ENCODE measurements at places on chromosomes 3 and 15.
A peak's percentile ranks its signal among the peaks of the same experiment; 100 is the strongest.

GRCh38 chr15:91942720-91943394 is 89.3 kb downstream of the SLCO3A1 start:
- peak; percentile 58 for DNase-seq

GRCh38 chr15:83546512-83546888 is 99.4 kb downstream of the SH3GL3 start:
- no peak for DNase-seq

DNA sequence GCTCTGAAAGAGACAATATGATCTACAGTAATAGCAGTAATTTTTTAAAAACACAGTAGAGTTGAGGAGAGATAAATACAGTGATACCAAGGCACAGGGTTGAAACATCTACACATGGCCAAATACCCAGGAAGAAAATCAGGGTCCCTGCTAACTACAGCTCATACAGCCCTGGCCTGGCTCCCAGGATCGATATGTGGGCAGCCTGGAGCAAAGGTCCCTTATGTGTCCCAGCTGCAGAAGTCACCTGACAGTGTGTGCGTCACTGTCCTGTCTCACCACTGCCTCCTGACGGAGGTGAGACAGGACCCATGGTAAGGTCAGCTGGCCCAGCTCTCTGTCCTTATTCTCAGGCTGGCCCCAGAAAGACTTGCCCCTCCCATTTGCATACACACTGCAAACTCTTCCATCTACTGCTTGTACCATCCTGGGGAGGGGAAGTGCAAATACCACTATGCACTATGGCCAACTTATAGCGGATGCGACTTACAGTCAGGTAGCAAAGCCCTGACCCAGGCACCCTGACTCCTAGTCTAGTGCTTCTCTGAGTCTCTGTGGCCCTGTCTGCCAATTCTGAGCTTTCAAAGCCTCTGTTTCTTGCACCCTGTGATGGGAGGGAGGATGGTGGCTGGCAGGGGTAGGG is 22.0 kb upstream of the BCL2L10 start:
- DNase-seq = no peak

DNA sequence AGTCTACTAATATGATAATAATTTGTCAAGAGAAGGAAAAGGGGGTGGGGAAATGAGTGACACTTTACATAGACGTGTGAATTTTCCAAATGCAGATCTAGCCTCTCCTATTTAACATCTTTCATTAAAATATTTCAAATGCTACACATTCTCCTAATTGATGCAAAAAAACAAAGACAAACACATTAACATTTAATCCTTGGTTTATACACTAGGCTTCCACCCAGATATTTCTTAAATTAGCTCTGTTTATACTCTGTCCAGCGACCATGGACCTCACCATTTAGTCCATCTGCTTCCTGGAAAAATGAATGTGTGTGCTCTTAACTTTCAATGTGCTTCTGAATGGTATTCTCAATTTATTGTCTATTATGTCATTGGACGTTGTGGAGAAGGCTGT is 409.9 kb downstream of the LSAMP start:
- no peak for DNase-seq

DNA sequence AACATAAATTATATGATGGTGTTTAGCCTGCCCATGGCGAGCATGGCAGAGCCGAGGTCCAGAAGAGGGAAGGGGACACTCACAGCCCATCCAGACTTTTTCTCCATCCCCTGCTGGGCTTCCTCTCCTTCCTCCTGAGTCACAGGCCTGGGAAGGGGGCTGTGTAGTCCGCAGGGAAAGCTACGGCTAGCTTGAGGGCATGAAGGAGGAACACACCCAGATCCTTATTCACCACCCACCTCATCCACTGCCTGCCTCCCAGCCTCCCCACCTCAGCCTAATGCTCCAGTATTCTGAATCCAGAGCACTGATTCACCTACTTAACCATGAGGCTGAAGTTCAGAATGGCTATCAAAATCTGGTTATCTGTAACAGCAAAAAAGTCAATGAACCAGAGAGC is 97.8 kb downstream of the OXNAD1 start:
- no peak for DNase-seq

DNA sequence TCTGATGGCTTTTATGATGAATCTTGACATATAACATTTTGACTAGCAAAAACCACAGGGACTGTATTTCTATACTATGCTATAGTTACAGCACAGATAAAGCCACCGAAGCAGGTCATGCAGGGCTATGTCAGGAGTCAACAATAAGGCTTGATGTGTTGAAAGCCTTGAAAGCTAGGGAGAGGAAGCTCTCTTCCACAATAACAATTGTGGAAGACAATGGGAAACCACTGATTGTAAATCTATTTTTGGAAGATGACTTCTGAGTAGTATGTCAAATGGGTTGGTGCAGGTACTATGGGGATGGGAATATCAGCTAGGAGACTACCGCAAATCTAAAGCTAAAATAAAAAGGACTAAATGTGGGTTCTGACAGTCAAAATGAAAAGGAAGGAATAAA is 4.0 kb upstream of the AQR start:
- no peak for DNase-seq

- no peak for DNase-seq
Measured at GRCh38 chr3:134320749-134321148, 53.5 kb downstream of the AMOTL2 start.

GRCh38 chr15:93088200-93088980 is 621 bp downstream of the RGMA start:
- DNase-seq = peak; percentile 75

- DNase-seq = no peak
Measured at GRCh38 chr3:185734725-185735096, 90.1 kb downstream of the IGF2BP2 start.

GRCh38 chr3:123608263-123608937 is 23.5 kb upstream of the HACD2 start:
- no peak for DNase-seq
